ENCODE measurements at places on chromosomes 1 and 21.

GRCh38 chr1:9151328-9151860 lies 22.5 kb upstream of the GPR157 start:
- no peak for DNase-seq

DNA sequence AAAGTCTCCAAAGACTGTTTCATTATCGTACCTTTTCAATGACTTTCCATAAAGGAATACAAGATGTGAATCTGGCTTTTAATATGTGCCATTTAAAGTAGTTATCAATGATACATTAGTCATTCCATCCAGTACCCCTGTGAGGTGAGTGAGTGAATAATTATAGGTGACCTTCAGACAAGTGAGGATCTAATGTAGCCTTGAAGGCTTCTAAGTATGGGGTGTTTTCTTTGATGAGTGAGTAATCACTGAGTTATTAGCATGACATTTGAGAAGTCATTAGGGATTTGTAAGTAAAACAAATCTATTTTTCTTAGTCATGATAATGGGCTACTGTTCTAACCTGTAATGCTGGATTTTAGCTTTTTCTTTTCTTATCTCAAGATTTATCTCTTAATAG lies 831.4 kb downstream of the ADGRL2 start:
- DNase-seq = no peak

DNA sequence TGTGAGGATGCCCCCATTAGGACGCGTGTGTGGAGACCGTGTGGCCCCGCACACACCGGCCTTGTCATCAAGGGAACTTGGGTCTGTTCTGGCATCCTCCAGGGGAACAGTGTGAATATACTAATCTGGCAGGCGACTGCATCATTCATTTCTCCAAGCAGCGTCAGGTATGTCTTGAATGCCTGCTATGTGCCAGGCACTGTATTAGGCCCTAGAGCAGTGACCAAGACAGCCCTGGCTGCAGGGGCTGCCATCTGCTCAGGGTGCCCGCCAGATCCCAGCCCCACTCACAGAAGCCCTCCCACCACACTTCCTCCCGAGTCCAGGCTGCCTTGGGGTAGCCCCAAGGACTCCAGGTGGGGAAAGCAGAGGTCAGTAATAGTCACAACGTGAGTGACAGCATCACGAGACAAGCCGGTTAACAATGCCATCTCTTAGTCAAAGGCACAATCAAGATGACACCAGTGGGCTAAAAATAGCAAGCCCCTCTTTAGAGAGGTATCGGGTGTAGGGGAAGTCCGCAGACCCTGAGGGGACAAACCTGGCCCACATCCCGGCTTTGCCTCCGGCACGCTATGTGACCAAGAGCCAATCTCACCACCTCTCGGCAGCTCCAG lies 7.5 kb upstream of the LAPTM5 start:
- DNase-seq = no peak

DNA sequence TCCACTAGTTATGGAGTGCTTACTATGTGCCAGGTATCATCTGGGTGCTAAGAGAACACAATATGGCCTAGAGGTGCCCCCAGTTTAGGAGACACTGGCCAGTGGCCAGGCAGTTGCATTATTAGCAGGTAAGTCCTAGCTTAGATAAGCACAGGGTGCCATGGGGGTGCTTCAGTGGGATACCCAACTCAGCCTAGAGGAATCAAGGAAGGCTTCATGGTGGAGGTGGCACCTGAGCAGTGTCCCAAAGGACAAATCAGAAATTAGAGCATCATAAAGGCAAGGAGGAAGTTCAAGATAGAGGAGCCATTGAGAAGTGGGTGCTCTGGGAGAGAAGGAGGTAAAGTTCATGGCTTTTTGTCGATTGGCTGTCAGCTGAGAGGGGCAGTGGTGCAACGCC lies 31.9 kb upstream of the PKP1 start:
- no peak for DNase-seq

GRCh38 chr1:1491601-1492000 lies 20.0 kb downstream of the ATAD3B start:
- DNase-seq = no peak

DNA sequence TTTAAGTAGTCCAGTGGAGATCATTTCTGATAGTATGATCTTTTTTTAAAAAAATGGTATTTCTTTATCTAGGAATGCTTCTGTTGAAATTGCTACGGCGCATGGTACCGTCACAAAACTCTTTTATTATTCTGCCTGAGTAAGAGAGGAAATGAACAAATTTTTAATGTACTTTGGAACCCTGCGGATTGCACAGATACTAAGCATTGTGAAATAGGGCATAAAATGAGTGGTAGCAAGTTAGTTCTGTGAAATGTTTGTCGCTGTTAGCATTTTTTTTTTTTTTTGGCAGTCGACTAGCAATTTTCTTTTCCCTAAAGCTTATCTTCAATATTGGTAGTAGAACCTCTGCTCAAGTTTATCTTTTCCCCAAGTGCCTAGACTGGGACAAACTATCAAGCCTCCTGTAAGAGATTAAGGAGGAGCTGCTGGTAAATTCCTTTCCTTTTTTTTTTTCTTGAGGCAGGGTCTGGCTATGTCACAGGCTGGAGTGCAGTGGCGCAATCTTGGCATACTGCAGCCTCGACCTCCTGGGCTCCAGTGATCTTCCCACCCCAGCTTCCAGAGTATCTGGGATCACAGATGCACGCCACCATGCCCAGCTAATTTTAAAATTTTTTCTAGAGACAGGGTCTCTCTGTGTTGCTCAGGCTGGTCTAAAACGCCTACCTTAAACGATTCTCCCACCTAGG lies 2.2 kb downstream of the ITSN1 start:
- DNase-seq = no peak

GRCh38 chr1:216805953-216806352 lies 82.7 kb upstream of the ESRRG start:
- no peak for DNase-seq

GRCh38 chr1:17128361-17128760 lies 9.1 kb upstream of the PADI2 start:
- peak; percentile 21 for DNase-seq

- no peak for DNase-seq
Measured at GRCh38 chr1:110798691-110799256, 74.2 kb upstream of the CD53 start.

GRCh38 chr1:177053648-177054047 lies 110.9 kb downstream of the ASTN1 start:
- no peak for DNase-seq

GRCh38 chr1:42258218-42258617 lies 76.8 kb downstream of the FOXJ3 start:
- DNase-seq = no peak

- DNase-seq = no peak
Measured at GRCh38 chr1:80363689-80364475, 1357.4 kb upstream of the ADGRL4 start.

DNA sequence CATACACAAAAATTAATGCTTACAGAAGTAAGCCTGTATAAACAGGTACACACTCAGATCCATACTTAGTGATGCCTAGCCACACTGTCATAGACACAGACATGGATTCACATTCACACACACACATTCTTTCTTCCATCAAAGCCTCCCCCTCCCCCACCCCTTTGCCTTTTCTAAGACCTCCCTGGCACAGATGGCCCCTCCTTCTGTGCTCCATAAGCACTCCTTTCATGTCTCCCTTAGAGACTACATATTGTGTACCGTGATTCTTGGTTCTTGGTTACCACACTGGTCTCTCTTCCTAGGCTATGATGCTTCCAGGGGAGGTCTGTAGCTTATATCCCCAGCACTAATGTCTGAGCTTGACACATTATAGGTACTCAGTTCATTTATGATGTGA lies 2.0 kb upstream of the NHLH2 start:
- no peak for DNase-seq

DNA sequence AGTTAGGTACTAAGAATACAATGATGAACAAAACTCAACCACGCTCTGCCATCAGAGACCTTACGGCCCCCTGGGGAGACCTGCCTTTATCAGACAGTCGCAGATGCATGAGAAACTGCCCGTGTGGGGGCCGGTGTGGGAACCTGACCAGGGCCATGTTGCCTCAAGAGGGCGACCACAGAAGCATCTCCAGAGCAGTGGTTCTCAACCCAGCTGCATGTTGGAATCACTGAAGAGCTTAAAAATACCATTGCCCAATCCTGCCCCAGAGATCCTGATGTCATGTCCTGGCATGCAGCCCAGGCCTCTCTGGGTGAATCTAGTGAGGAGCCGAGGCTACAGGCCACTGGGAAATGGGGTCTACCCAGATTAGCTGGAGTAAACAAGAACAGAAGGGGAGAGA lies 108.7 kb downstream of the PRDM2 start:
- DNase-seq = no peak

GRCh38 chr1:160647329-160647720 lies 481 bp upstream of the SLAMF1 start:
- DNase-seq = no peak

DNA sequence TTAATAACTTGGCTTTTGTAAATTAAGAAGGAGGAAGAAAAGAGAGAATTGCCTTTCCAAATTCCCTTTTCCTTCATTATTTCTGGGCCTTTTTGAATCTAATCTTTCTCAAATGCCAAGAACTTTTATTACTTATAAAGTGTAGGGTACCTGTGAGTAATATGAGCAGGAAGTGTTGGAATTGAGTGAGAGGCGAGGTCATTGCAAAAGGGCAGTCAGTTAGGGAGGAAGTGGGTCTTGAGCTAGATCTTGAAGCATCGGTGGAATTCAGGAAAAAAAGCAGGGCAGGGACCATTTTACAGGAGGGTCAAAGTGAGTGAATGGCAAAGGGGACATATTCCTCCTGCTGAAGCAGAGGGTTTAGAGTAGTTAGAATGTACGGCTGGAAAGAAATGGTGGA lies 23.4 kb downstream of the DDI2 start:
- DNase-seq = no peak

- no peak for DNase-seq
Measured at GRCh38 chr1:206029484-206029883, 5.8 kb upstream of the CTSE start.

DNA sequence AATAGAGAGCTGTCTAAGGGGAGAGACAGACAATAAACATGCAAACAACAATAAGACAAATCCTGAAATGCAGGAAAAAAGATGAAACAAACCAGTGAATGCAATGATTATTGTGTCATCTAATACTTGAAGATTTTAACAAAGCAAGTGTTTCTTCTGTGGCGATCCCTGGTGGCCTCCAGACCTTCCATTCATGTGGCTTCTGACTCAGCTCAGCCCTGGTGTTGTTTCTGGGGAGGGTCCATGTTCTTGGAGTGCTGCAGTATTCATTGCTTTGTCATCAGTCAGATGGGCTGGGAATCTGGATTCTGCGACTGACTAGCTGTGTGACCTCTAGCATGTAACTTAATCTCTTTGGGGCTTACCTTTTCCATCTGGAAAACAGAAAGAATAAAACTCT lies 1.5 kb upstream of the C2CD4D start:
- no peak for DNase-seq

Data from NCI-H460 (cell line).